ENCODE measurements at places on chromosomes 12 and 14.

- no peak for DNase-seq
Measured at GRCh38 chr12:69620077-69620476, 9.4 kb upstream of the LRRC10 start.

DNA sequence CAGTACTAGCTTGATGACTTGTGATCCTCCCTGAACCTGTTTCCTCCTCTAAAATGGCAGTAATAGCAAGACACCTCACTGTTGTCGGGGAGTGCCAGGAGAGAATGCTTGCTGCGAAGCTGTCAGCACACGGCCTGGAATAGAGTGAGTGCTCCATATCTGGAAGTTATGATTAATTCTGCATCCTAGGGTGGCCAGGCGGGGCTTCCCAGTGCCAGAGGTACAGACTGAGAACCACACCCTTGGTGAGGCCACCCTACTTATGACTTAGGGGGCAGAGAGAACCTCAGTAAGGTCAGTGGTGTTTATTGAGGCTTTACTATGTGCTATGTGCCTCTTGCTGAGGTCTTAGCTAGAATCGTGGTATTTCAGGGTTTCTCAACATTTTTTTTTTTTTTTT lies 20.1 kb downstream of the MORN3 start:
- DNase-seq = no peak

- no peak for DNase-seq
Measured at GRCh38 chr12:59119676-59120075, 199.4 kb upstream of the LRIG3 start.

DNA sequence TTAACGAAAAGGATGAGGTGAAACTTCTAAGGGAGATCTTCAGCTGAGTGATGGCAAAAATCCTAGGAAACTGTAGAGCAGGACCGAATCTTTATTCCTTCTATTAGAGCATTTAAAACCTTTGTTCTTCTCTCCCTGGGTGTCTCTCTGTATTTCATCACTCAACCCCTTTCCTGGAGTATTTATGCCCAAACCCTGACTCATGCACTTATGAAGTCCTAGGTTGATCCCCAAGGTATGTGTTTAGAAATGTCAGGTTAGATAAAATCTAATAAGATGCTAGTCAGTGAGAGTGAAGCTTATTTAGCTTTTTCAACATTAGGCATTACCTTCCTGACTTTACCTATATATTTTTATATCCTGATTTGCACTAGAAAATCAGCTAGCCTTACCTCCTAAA lies 239.8 kb upstream of the NPAS3 start:
- no peak for DNase-seq

DNA sequence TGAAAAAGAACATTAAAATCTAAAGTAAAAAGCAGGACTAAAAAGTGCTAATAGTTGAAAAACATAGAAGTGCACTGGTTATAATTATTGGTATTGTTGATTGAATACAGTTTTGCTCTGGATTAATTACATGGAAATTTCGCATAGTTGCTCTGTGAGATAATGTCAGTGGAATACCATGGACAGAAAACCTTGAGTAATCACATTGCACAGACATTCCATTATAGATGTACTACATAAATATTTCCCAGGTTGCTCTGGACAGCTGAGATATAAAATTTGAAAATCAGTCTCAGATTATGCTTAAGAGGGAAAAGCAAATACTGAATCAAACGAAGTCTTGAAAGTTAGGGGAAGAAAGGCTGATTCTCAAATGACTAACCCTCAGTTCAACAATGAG lies 439.3 kb upstream of the FLRT2 start:
- no peak for DNase-seq
